ENCODE measurements at places on chromosomes 7 and 10. TPM values are rescaled to one million over a fixed set of nuclear protein-coding genes. Genes with fewer than 3 reads are reported as not detected.

Gene FAM13C
- polyA plus RNA-seq: 3.4 TPM

Gene CREB5
- 20.4 TPM for polyA plus RNA-seq

Gene OR2AE1
- polyA plus RNA-seq: 0.11 TPM

Gene AGR2
- polyA plus RNA-seq: 0.16 TPM

Gene TBXAS1
- polyA plus RNA-seq: 3.1 TPM

Gene NEUROD6
- not detected for polyA plus RNA-seq

- no peak for DNase-seq
These were observed 238.7 kb upstream of the PRSS58 start for GRCh38 chr7:142496545-142496991.

- no peak for DNase-seq
These were observed 23.5 kb downstream of the TMEM273 start for GRCh38 chr10:49164559-49165188.

GRCh38 chr7:128879939-128880746 is 17.5 kb downstream of the ATP6V1F start:
- peak; percentile 52 for DNase-seq

Data from right cardiac atrium (tissue), 5 donors.